ENCODE measurements at places on chromosomes 6 and 20. TPM values are rescaled to one million over a fixed set of nuclear protein-coding genes. Genes with fewer than 3 reads are reported as not detected.

Gene CGA
- not detected for total RNA-seq

Gene SIRPB1
- total RNA-seq, result 8.2 TPM

- DNase-seq, result peak; percentile 44
Measured at GRCh38 chr6:79604583-79605037, 26.5 kb upstream of the SH3BGRL2 start.

GRCh38 chr6:53770780-53771249, 24.0 kb upstream of the LRRC1 start:
- no peak for DNase-seq

DNA sequence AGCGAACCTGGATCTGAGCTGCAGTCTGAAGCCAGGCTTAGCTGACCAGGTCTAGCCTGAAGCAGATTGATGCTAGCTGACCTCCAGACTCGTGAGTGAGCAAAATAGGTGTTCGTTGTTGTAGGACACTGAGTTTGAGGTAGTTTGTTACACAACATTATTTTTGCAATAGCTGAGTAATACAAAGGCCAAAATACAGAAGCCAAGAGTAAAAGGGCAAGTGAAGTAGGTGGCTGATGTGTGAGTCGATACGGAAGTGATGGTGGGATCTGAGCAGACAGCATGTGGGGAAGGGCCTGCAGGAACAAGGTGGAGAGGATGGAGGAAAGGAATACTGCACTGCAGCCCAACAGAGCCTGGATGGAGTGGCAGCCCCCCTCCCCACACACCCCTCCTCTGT, 8.5 kb upstream of the SPATS1 start:
- no peak for DNase-seq

- no peak for DNase-seq
Measured at GRCh38 chr20:63284083-63284440, 8.9 kb upstream of the COL20A1 start.

- no peak for DNase-seq
Measured at GRCh38 chr6:161403717-161404116, 129.9 kb upstream of the AGPAT4 start.

DNA sequence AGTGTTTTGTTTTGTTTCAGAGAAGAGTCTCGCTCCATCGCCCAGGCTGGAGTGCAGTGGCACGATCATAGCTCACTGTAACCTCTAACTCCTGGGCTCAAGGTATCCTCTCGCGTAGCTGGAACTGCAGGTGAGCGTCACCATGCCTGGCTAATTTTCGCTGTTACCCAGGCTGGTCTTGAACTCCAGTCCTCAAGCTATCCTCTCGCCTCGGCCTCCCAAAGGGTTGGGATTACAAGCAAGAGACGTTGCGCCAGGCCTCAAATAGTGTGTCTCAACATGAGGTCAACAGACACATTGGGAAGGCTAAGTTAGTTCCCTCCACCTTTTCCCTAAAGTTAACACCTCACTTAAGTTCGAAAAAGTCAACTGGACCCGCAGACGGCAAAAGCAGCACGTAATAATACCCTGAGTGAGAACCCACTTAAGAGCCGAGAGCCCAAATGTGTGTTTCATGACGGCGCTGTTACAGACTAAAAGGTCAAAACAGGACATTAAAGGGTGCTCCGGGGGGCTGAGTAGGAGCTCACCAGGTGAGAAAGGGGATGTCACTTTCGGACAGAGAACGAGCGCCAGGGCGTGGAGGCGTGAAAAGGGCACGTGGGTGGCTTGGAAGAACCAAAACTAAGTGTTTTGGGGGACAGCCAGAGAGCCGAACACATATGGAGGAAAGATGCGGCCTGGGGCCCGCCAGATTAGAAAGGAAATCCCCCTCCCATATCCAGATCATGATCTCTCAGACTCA, 499 bp downstream of the TTI1 start:
- no peak for DNase-seq

DNA sequence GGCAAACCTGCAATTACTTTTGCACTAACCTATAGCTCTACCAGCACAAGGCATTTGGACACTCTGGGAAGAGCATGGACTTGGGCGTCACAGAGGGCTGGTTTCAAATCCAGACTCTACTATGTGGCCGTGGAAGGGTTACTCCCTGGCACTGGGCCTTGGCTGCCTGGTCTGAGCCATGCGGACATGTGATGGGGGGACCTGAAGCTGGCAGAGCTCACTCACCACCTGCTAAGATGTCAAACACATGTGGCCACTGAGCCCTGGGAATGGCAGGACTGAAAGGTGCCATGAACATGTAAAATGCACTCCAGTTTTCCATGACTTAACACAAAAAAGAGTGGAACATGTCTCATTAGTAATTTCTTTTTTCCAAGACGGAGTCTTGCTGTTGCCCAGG, 23.7 kb downstream of the VSTM2L start:
- DNase-seq, result no peak
